ENCODE measurements at places on chromosomes 5 and 9. TPM values are rescaled to one million over a fixed set of nuclear protein-coding genes. Genes with fewer than 3 reads are reported as not detected.

Gene WNT8A
- 13.2 TPM for total RNA-seq

- DNase-seq: peak; percentile 87
Measured at GRCh38 chr9:128684325-128685199, 4.5 kb upstream of the SET start.

DNA sequence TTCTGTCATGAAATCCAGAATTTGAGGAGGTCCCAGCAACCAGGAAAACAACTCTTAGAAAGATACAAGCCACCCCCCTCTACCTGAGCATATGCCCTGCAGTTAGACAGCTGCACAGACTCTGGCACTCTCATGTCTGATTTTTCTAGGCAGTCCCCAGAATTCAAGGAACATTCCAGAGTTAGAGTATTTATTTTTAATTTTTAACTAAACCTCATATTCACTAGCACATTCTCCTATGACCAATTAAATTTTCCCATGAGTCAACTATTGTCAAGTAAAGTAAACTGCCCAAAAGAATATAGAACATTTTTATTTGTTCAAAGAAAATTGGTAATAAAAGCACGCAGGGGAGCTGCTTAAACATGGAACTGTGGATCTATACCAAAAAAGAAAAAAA, 490.5 kb upstream of the SEMA6A start:
- no peak for DNase-seq

Gene TEX10
- total RNA-seq: 44.9 TPM

Gene FBP2
- not detected for total RNA-seq

Gene SPATA31C1
- total RNA-seq: 0.03 TPM

DNA sequence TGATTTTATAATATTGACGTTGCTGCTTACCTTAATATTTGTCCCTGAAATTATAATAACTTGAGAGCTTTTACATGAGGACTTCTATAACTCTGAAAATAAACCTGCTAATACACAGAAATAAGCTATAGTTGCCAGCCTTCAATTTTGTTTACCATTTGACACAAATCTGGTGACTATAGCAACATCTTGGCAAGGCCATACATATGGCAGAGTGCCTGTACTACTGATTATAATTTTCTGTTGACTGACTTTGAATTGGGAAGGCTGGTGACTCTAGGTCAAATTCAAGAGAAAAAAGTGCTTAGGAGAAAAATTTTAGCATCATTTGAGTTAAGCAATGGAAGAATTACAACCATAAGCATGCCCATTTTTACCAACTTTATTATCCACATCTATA, 581.4 kb upstream of the PTPRD start:
- DNase-seq: no peak

DNA sequence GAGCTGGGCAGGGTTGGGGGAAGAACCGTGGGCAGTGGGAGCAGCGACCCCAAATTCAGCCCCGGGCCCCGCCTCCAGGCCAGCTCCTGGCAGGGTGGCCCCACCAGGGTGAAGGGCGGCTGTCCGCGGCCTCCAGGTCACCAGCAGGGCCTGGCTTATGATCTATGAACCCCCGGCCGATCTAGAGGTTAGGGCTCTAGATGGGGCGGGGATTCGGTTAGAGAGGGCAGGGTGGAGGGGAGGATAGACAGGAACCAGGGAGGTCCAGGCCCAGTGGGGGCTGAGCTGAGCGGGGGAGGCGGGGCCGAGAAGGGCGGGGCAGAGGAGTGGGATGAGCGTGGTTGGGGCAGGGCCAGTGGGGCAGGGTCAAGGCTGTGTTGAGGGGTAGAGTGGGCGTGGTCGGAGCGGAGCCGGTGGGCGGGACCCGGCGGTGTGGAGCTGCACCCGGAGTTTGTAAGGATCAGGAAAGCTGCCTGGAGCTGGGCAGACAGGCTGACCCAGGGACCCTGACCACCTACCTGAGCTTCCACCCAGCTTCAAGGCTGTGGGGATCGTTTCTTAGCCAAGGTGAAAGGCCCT, 29.3 kb upstream of the OBP2B start:
- peak; percentile 100 for DNase-seq

DNA sequence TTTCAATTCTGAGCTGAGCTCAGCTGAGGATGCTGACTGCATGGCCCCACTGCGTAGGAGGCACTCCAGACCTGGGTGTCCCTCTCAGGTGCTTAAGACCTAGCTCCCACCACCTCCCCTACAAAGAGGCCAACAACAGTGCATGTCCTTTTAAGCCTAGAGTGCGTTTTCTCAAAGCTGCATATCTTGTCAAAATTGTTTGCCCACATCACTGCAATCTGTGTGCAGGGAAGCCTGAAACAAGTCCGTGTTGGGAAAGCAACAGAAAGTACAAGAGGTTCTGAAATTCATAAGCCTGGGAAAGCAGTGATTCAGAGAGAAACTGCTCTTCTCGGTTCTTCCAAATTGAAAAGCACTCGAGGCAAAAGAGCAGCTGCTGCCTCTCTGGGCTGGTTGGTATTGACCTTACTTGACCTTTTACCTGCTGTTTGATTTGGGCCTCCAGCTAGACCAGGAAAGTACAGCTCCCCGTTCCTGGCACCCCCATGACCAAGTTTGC, 238.4 kb downstream of the NR2F1-AS1 start:
- no peak for DNase-seq

GRCh38 chr9:89637787-89638186, 33.0 kb downstream of the GADD45G start:
- DNase-seq: no peak

- DNase-seq: no peak
Measured at GRCh38 chr9:124221676-124222075, 36.1 kb upstream of the NEK6 start.

Gene PCDHGA6
- total RNA-seq: not detected

DNA sequence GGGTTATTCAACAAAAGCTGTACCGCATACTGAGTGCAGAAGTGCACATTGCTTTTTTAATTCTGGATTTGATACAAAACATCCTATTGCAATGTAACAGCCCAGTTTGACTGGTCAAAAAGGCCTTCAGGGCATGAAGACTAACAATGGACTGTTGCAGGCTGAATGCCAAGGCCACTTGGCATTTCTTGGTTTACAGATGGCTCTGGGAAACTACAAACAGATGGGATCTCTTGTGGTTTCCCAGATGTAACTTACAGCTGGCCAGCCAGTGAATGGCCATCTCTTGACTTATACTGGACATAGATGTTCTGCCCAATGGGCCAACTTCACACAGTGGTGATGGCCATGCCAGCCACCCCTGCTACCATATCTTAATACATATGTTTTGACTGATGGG, 36.8 kb downstream of the UGT3A2 start:
- no peak for DNase-seq

Gene DBH
- not detected for total RNA-seq

DNA sequence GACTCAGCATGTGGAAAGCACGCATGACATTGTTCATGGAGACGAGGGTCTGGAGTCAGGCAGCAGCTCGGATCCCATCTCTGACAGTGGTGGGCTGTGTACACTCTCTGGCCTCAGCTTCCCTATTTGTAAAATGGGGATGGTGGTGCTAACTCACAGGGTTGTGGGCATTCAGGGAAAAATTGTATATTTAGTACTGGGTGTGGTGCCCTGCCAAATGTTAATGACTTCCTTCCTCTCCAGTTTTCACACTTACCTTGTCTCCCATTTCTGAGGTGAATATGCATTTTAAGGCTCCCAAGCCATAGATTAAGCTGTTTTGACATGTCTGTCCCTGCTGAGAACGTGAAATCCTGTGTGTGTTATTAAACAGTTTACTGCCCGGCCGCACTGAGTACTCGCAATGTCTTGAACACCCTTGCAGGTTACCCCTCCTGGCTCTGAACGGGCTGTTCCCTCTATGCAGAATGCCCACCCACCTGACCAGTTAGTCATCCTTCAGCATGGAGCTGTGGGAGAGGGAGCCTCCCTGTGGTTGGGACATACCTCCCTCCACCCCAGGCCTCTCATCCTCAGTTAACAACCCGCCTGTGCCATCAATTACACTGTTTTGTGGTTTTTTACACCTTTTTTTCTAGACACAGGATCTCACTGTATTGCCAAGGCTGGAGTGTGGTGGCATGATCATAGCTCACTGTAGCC, 25.8 kb downstream of the TJP2 start:
- peak; percentile 38 for DNase-seq

DNA sequence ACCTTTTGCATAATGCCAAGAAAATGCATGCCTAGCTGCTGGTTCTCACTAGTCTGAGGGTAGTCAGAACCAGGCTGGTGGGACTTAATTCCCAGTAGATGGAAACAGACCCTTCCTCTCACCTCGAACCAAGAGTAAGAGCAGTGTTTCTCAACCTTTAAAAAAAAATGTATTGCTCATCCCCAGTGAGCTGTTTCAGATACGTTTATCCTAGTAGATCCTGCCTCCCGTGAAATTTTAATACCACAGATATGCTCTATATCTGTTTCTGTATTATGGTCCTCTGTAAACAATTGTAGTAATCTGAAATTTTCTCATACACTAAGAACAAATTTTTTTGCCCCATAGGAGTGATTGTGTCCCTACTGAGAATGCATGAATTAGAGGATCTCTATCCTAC, 86.2 kb downstream of the TEK start:
- DNase-seq: no peak

DNA sequence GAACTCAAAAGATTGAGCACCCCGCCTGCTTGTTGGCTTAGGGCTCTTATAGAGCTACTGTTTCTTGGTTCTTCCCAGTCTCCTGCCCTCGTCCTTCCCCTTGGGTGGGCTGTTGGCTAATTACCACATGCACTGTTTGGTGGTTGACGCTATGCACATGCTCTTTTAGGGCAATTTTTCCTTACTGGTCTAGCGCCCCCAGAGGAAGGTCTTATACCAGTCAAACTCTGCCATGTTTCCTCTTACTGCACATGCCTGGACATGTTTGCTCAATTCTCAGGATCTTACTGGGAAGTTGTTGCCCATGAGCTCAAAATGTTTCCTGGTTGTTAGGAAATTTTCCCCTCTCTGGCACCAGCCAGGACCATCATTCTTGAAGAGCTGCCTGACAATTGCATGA, 101.9 kb downstream of the SLC28A3 start:
- DNase-seq: no peak

- DNase-seq: no peak
Measured at GRCh38 chr5:123351240-123351639, 72.0 kb downstream of the CEP120 start.

- DNase-seq: no peak
Measured at GRCh38 chr9:118321788-118322187, 617.6 kb downstream of the TLR4 start.

GRCh38 chr5:143316844-143317631, 86.4 kb downstream of the NR3C1 start:
- DNase-seq: no peak

GRCh38 chr9:34550016-34550680, 27.4 kb upstream of the ENHO start:
- peak; percentile 61 for DNase-seq

DNA sequence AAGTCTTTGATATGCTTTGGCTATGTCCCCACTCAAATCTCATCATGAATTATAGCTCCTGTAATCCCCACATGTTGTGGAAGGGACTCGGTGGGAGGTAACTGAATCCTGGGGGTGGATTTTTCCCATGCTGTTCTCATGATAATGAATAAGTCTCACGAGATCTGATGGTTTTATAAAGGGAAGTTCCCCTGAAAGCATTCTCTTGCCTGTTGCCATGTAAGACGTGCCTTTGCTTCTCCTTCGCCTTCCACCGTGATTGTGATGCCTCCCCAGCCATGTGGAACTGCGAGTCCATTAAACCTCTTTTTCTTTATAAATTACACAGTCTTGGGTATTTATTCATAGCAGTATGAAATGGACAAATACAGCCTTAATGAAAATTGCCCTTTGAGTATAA, 44.7 kb upstream of the ICE1 start:
- no peak for DNase-seq

- no peak for DNase-seq
Measured at GRCh38 chr9:75148561-75148960, 60.2 kb downstream of the OSTF1 start.

Gene ROR2
- 19.4 TPM for total RNA-seq

- no peak for DNase-seq
Measured at GRCh38 chr5:96408841-96409538, 24.1 kb downstream of the PCSK1 start.
